NCI-H1417 treated with DMSO at 0.1 percent for 48 hours (cell line): ENCODE measurements at places on chromosomes 4 and X.

GRCh38 chr4:141789716-141790115, 153.3 kb downstream of the IL15 start:
- DNase-seq: no peak

- DNase-seq: no peak
Observed at GRCh38 chr4:54101190-54102041, 1.5 kb downstream of the GSX2 start.

GRCh38 chr4:7070729-7071511, 3.1 kb upstream of the GRPEL1 start:
- no peak for DNase-seq

GRCh38 chr4:104302731-104303130, 192.0 kb downstream of the CXXC4 start:
- DNase-seq: no peak

- DNase-seq: no peak
Observed at GRCh38 chrX:48937054-48937907, 18.5 kb upstream of the PIM2 start.

- DNase-seq: no peak
Observed at GRCh38 chr4:176102414-176103063, 36.9 kb downstream of the WDR17 start.

DNA sequence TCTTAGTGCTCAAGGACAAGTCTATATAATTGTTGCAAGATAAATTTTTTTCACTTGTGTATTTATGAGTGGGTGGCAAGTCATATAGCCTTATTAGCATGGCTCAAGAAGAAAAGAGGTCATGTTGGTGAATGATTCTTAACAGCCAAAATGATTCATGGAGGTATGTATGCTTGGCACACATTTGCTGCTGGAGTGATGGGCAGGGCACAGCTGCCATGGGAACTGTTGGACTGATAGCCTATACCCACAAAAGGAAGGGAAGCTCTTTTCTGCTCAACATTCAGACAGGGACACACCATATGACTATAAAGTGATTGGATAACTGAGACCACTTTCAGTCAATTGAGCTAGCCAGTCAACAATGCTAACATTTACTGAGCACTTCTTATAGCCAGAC, 46.8 kb upstream of the PITX2 start:
- DNase-seq: no peak

- DNase-seq: no peak
Observed at GRCh38 chr4:69888336-69888735, 28.4 kb upstream of the SULT1E1 start.

DNA sequence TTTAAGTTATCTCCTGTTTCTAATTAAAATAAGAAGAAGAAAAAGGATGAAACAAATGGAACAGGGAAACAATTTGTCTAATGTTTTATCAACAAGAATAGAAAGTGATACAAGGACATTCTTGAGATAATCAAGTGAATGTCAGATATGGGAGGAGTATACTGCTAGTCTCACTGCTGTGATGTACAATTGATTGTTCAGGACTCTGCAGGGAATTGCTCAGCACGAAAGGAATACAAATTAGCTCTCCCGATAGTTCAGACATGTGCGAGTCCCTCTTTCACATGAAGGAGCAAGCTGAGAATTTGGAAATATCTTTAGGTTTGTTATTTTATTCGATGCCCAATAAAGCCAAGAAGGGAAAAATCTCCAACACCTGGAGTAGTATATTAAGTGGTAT, 57.3 kb upstream of the FSTL5 start:
- DNase-seq: no peak

DNA sequence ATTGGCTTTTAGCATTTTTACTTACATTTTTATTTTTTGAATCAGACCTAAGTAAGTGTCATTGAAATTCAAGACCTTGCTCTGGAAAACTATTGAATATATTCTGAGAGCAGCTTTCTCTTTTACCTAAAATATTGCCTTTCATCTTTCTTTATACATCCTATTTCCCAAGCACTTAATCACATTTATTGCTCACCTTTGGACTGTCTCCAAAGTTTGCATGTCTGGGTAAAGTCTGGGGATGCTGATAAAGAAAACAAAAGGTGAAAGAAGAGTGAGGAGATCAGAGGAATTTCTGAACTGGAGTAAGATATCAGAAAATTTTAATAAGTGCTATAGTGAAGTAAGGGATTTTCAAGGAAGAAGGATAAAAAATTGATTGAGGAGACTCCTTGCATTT, 308.5 kb upstream of the AADAT start:
- DNase-seq: no peak

- no peak for DNase-seq
Observed at GRCh38 chr4:76955182-76955581, 5.6 kb downstream of the SEPTIN11 start.

- no peak for DNase-seq
Observed at GRCh38 chrX:390459-390858, 3.8 kb upstream of the PPP2R3B start.

DNA sequence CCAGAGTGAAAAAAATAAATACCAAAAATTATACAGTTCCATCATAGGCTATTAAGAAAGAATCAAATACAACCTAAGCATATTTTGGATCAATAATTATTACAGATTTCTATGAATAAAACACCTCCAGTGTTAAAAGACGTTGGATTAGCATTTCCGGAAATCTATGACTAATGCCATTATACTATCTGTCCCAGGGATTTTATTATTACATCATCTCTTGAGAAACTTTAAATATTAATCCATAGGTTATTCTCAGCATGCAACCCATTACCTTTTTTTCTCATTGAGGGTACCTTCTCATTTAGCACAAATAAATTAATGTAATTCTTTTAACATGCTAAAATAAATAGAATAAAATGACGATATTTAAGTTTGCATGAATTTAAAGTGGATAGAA, 44.6 kb downstream of the CXorf58 start:
- no peak for DNase-seq

- no peak for DNase-seq
Observed at GRCh38 chrX:28225513-28225912, 244.3 kb upstream of the DCAF8L1 start.

- no peak for DNase-seq
Observed at GRCh38 chr4:144449611-144450010, 196.3 kb upstream of the HHIP start.

- DNase-seq: no peak
Observed at GRCh38 chrX:153600032-153600373, 1.1 kb upstream of the CCNQ start.

DNA sequence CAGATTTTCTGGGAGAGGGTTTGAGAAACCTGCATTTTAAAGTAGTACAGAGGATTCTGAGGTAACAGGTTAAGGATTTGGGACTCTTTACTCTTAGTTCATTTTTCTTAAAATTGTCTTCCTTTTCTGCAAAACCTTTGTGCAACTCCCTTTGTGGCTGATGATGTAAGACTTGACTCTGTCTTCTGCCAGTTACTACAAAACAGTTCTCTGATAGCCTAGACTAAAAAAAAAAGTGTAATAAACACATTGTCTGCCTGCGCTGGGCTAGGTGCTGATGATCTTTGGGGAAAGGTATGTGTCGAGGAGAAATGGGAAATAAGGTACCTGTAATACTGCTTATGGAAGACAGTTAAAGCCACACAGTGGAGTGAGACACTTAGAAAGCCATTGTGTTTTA, 28.7 kb downstream of the IL13RA1 start:
- no peak for DNase-seq

DNA sequence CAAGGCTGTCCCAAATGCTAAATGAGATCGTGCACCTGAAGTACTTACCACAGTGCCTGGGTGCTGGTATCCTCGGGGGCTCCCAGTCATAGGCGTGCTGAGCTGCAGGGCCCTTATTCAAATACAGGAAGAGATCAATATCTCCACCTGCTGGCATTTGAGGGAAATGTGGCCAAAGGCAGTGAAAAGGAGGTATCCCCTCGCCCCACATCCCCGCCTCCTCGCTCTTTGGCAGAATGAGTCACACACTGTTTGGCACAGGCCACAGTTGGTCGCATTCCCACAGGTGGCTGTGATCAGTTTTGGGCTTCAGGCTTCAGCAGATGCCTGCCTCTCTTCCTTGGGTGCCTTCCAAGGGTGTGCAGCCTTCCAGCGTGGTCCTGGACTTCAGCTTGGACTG, 28.4 kb downstream of the ZNF185 start:
- DNase-seq: no peak

DNA sequence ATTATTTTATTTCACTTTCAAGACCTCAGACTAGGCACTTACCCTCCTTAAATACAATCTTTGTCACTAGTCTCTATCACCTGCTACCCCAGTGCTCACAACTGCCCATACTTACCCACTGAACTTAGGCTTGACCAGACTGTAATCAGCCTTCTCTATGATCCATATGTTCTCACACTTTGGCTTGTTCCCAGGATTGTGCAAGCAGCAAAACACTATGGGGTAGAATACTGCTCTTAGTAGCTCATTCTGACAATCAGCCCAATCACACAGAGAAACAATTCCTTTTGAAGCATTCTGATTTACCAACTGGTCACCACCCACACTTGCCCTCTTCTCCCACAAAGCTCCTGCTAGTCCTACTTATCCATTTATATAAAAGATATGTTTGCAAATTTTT, 878.3 kb downstream of the FSTL5 start:
- no peak for DNase-seq

GRCh38 chrX:87397103-87397886, 120.3 kb upstream of the KLHL4 start:
- no peak for DNase-seq

DNA sequence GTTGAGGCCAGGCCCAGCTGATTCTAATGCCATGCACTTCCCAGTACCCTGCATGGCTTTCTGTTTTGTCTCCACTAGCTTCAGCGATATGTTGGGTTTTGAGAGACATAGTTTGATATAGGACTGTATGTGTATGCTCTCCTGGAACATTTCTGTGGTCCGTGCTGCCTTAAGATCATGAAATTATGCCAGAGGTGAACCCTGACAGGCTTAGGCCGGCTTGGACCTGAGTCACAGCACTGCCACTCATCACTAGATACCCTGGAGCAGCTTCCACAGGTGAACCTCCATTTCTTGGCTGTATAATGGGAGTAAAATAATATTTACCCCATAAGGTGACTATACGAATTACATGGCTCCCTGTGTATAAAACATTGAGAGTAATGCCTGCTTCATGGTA, 6.4 kb downstream of the SGMS2 start:
- no peak for DNase-seq

- no peak for DNase-seq
Observed at GRCh38 chr4:91681544-91681943, 622.2 kb upstream of the GRID2 start.

DNA sequence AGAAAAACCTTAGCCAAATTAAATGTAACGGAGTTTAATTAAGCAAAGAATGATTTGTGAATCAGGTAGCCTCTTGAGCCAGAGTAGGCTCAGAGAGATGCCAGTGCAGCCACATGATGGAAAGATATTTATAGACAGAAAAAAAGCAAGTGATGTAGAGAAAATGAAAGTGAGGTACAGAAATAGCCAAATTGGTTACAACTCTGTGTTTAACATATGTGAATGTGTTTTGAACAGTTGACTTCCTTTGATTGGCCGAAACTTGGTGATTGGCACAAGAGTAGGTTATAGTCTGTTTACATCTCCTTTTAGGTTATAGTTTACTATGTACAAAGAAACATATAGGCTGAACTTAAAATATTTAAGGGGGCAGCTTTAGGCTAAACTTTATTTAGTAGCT, 459.9 kb upstream of the BOD1L1 start:
- no peak for DNase-seq

GRCh38 chr4:163042306-163042705, 124.4 kb downstream of the NAF1 start:
- DNase-seq: no peak

DNA sequence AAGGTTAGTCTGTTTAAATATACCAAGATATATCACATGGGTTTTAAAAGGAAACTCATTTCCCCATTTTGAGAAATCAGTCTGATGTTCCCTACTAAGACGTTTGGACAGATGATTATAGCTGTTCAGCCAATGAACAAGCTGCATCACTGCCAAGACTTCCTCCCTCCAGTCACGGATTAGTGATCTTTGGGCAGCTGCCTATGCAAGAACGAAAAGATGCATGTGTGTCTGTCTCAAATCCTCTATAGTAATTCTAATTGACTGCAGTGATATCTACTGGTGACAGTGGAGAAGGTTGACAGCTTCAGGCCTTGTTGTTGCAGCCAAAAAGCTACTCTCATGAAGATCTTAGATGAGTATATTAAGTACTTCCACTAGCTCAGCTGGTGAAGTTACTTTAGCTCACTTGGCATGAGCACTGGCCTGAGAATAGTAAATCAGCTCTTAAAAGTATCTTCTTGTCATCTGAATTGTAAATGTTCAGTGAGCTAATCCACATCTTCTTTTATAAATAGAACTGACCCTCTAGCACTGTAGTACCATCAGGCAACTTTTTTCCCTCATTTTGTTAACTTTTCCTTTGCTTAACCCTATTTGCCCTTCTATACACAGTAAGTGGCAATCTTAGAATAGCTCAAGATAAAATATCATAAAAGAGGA, 134.5 kb upstream of the PCDH10 start:
- no peak for DNase-seq

- no peak for DNase-seq
Observed at GRCh38 chr4:140861359-140862176, 105.4 kb upstream of the TBC1D9 start.

DNA sequence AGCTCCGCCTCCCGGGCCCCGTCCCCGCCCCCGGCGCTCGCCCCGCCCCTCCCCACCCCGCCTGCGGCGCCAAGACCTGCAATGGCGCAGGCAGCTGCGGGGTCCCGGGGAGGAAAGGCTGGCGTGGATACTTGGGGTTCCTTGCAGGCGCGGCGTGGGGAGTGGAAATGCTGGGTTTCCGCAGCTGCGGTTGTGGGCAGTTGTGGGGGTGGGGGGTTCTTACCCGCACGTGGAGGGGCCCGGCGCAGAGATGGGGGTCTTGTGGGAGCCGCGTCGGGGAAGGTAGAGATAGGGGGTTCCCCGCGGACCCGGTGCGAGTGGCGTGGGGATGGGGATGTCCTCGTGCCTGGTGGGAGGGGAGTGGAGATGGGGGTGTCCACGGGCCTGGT, 680 bp upstream of the ASMTL start:
- DNase-seq: no peak

- no peak for DNase-seq
Observed at GRCh38 chrX:47129899-47130358, 14.6 kb downstream of the NDUFB11 start.

- DNase-seq: no peak
Observed at GRCh38 chrX:109826954-109827708, 94.1 kb upstream of the ACSL4 start.

- no peak for DNase-seq
Observed at GRCh38 chr4:120331486-120332370, 265.1 kb upstream of the MAD2L1 start.
